ENCODE measurements at places on chromosomes 11 and 22.

DNA sequence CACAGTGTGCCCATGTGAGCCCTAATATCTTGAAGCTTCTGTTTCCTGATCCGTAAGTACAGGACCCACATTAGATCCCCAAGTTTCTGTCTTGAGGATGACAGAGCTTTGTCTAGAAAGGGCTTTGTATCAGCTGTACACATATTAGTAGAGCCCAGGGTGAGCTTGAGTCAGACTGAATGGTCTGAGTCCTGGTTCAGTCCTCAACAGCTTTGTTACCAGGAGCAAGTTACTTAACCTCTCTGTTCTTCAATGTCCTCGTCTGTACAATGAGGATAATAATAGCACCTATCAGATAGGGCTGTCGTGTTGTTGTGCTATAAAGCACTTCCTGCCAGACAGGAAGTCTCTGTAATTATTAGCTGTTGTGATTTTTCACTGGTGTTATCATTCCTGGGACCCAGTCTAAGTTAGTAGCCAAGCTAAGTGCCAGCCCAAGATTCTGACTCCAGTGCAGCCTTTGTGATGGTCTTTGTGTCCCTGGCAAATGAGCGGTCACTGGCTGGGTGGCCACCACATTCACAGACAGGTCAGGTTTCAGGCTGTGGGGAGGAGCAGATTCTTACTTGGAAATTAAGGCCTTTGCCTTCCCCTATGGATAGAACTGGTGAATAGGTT lies 6.8 kb downstream of the TOM1 start:
- no peak for DNase-seq

GRCh38 chr22:34001701-34002466 lies 81.6 kb upstream of the LARGE1 start:
- no peak for DNase-seq

DNA sequence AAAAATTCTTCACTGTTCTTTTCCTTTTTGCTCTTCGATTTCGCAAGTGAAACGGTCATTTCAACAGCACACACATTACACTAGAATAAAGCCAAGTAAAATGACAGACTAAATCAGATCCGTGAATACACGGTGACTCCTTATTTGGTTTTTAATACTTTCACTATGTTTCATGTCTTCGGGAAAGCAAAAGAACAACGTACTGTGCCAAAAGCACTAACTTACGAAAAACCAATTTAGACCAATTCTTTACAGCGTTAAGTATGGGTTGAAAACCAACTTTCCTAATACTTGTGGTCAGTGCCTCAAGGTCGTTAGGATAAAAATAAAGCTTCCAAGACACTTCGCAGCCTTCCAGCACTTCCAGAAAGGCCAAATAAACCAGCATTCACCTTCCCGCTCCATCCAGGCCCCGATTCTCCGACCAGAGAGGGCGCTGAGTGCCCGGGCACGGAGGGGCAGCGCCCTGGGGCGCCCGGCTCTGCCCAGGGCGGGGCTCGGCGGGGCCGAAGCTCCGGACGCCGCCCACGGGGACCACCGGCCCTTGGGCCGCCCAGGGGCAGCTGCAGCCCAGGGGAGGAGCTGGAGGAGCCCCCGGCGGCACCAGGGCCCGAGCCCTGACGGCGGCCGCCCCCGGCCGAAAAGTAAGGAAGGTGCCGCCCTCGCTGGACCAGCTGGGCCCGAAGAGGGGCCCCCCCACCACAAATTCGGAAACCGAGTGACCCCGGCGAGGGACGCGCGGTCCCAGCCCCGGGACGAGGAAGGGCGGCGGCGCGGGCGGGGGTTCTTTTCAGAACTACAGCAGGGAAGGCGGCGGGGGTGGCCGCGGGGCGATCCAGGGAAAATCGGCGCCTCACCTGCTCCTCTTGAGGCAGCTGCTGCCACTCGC lies 499 bp downstream of the ATL3 start:
- peak; percentile 61 for DNase-seq

DNA sequence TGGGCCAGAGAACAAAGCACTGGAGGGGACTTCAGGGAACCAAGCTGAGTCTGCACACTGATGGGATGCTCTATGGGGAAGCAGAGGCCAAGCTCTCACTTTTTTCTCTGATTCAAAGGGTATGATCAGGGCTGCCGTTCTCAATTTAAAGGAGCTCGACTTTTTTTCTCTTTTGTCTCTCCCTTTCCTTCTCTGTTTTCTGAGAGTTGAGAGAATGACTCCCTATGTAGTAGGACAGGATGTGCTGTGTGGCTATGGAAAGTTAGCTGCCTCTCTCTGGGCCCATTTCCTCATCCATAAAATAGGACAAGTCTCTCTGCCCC lies 7.9 kb downstream of the ADORA2A start:
- DNase-seq = no peak

- no peak for DNase-seq
These were observed 6.4 kb upstream of the REXO2 start for GRCh38 chr11:114432893-114433292.

- DNase-seq = no peak
These were observed 21.1 kb upstream of the CSTF3 start for GRCh38 chr11:33182246-33182878.

- no peak for DNase-seq
These were observed 32.7 kb downstream of the VWA5A start for GRCh38 chr11:124147951-124148350.

GRCh38 chr22:26259510-26259909 lies 90.2 kb downstream of the SEZ6L start:
- no peak for DNase-seq

- DNase-seq = no peak
These were observed 21.3 kb downstream of the TRMU start for GRCh38 chr22:46356496-46357480.

DNA sequence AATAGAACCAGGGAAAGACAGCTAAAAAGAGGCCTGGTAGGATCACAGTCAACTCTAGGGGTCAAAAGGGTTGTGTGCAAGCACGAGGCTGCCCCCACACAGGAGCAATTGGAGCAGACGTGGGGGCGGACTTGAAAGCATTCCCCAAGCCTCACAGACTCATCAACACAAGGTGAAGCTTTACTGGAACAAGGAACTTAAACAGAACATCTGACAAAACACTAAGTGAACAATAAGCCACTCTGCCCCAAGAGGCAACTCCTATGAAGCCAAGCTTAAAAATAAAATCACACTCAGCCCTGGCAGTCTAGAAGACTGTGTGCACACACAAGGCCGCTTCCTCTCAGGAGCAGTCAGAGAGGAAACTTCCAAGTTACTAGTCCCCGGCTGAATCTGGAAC lies 32.2 kb upstream of the TEAD1 start:
- no peak for DNase-seq

DNA sequence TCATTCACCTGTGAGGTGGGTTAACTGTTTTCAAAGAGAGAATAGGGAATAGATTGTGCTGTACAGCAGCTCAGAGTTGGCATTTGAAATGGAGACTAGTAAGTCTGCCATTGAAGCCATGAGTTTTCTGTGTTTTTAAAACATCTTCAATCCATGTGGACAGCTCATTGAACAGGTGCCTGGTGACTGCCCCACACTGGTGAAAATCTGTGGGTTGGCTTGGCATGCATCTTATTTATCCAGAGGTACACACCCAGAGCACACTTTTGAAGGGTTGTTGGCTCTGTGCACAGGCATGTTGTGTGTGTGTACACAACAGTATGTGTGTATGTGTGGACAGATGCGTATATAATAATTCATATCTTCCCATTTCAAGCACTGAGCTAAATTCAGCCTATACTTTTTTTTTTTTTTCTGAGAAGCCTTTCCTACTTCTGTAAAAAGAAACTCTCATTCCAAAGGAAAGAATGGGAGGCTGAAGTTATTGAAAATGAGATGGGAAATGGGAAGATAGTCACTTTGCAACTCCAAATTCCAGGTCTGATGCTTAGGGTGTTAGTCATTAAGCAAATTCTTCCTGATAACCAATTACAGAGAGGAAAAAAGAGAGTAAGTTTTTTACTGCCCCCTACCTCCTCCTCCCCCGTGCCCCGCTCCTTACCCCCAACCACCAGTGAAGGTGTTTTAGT lies 7.0 kb upstream of the LYVE1 start:
- no peak for DNase-seq

DNA sequence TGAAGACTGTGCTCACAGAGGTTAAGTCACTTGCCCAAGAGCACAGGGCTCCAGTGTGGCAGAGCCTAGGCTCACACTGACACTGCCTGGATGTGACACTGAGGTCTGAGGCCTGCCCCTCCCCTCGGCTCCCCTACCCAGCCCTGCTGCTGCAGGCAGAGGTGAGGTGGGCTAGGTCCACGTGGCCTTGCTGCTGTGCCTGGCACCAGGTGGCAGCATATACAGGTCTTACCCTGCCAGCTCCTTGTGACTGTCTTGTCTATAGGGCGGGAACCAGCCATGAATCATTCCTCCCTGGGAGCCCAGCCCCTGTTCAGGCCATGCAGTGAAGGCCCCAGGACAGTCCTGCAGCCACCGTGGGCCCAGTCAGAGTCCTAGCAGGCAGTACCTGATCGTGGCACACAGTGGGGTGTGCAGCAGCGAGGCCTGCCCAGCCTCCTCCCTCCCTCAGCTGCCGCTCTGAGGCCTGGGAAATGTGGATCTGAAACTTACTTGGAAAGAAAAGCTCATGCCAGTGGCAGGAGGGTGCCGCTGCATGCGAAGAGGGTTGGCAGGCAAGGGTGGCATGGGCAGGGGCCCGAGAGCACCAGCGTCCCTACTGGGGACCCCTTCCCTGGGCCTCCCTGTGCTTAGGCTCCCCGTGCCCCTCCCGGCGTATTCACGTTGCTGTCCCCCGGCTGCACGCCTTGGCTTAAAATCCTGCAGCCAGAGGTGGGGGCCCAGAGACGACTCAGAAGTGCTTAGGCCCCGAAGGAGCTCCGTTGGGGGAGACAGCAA lies 1.2 kb upstream of the CERK start:
- DNase-seq = no peak

- DNase-seq = peak; percentile 7
These were observed 19.2 kb upstream of the MUC5B start for GRCh38 chr11:1203505-1204271.

- DNase-seq = no peak
These were observed 567.9 kb downstream of the NTM start for GRCh38 chr11:131938351-131938751.

- no peak for DNase-seq
These were observed 158.4 kb upstream of the NARS2 start for GRCh38 chr11:78733031-78733430.

GRCh38 chr22:29700900-29701154 lies 19.0 kb upstream of the CABP7 start:
- DNase-seq = no peak

GRCh38 chr22:44336962-44337677 lies 24.4 kb upstream of the SHISAL1 start:
- no peak for DNase-seq

- no peak for DNase-seq
These were observed 16.0 kb downstream of the CSTPP1 start for GRCh38 chr11:46952553-46952952.

- no peak for DNase-seq
These were observed 14.6 kb upstream of the IGLL5 start for GRCh38 chr22:22872722-22873708.

DNA sequence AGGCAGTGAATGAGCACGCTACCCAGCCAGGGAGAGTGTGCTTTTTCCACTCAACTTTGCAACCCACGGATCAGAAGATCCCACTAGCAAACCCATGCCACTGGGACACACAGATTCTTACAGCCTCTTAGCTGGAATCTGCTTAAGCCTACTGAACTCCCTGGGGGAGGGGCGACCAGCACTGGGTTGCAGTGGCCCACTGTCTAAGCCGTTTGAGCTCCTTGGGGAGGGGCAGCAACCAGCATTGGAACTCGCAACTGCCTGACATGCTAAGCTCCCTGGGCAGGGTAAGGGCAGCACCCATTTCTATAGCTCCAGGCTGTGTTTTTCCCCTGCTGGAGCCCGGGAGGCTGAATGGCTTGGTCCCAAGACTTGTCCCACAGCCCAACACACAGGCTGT lies 99.6 kb downstream of the FAM168A start:
- DNase-seq = no peak

DNA sequence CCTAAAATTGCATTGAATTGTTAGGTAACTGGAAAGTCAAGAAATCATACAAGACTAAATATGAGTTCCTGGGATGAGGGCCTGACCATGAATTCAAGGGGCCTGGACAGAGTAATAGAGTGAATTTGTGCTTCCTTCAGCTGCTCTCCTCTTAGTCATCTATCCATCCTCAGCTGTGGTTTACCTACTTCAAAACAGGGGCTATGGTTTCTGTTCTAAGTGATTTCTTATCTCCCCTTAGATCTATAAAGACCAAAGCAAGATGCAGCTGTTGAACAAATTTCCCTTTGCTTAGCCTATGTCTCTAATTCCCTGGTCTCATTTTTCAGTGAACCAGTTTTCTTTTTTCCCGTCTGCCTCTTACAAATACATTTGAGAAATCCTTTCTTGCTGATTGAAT lies 428.5 kb downstream of the FAM181B start:
- no peak for DNase-seq

DNA sequence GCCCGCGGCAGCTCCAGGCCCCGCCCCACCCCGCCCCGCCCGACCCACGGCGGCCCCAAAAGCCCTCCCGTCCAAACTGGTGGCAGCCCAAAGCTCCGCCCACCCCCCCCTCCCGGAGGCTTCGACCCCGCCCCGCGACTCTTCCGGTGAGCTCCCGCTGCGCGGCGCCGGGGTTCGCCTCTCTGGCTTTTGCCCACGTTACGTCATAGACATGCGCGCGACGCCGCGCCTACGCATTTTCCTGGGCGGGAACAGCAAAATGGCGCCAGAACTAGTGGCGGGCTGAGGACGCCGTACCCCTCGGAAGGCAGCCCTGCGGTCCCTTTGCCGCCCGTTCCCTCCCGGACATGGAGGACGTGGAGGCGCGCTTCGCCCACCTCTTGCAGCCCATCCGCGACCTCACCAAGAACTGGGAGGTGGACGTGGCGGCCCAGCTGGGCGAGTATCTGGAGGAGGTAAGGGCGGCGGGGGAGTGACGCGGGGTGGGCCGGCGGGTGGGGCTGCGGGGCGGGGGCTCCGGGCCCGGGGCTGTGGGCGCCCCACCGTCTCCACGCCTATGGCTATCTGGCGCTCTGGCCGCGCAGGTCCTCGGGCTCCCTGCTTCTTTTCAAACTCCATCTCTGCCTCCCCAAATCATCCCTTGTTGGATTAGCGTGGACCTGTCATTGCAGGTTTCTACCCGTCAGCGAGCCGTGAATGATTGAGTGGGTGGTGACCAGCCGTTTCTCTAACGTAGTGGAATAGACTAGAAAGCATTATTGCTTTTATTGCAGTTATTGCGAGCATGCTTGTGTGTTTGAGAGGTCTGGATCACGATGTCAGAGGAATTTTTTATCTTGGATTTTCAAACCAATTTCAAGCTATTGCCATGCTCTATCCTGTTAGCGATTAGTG lies at the start of gene NCAPH2:
Gene NCAPH2 (plus strand): TSS at position 234 of the 894 bp plus-strand sequence. CDS start 114 bp downstream, at position 348.
- DNase-seq = peak; percentile 96

GRCh38 chr11:68843052-68843561 lies 1.4 kb upstream of the CPT1A start:
- peak; percentile 54 for DNase-seq

DNA sequence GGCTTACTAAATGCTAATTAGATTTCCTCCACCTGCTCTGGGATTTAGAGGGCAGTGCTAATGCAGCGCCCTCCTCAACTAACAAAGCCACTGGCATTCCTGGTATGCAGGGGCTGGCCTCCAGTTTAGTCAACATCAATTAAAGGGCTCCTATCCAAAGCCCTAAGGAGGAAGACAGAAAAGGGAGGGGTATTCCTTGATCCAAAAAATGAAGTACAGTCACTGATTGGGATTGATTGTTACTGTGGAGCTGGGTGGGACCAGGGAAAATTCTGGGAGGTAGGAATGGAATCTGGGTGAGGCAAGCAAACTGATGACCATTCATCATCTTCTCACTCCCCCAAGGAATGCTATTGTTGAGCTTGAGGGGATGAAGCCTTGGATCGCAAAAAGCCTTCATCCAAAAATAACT lies 52.2 kb downstream of the GAB2 start:
- no peak for DNase-seq

GRCh38 chr11:74559934-74560309 lies 32.5 kb upstream of the POLD3 start:
- no peak for DNase-seq

- peak; percentile 55 for DNase-seq
These were observed 1.2 kb downstream of the DDX17 start for GRCh38 chr22:38504731-38505540.
